Stimulated activated CD8-positive, alpha-beta memory T cell treated with anti-CD3 and anti-CD28 coated beads, Interleukin-7, amount 100 ng/mL, for 1 hour (primary cell): ENCODE measurements at places on chromosomes 16 and 17.

DNA sequence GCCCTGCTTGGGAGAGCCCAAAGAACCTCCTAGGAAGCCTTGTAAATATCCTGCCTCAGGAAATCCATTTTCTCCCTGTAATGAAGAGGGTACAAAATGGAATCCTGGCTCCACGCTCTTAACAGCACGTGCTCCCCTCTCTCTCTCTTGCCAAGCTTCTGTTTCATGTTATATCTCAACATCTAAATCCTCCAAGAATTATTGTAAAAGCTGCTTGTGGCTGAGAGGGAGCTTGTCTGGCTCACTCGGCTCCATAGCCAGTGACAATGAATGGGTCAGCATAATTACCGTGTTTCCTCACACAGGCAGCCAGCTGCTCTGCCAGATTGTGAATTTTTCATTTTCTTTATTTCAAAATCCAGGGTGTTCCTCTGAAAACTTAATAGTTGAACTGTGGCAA, 317.8 kb downstream of the RBFOX1 start:
- DNase-seq: no peak

GRCh38 chr16:78249832-78250231, 150.4 kb downstream of the WWOX start:
- DNase-seq: no peak

DNA sequence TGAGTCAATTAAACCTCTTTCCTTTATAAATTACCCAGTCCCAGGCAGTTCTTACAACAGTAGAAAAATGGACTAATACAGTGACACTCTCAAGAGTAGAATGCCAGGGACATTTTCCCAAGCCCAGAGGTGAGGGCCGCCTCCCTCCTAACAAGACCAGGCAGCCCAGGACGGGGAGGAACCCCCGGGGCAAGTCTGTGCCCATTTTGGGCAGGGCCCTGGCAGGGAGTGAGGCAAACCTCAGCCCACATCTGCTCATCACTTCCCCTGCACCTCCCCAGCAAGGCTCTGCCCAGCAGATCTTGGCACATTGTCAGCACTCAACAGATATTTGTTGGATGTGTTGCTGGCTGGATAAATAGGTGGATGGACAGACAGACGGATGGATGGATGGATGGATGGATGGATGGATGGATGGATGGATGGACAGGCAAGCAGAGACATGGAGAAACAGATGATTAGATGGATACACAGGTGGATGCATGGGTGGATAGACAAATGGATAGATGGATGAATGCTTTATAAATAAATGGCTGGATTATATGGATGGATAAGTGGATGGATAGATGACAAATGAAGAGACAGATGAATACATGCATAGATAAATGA, 271.3 kb downstream of the PARN start:
- no peak for DNase-seq

GRCh38 chr16:75062135-75062975, 54.2 kb downstream of the LDHD start:
- DNase-seq: no peak

DNA sequence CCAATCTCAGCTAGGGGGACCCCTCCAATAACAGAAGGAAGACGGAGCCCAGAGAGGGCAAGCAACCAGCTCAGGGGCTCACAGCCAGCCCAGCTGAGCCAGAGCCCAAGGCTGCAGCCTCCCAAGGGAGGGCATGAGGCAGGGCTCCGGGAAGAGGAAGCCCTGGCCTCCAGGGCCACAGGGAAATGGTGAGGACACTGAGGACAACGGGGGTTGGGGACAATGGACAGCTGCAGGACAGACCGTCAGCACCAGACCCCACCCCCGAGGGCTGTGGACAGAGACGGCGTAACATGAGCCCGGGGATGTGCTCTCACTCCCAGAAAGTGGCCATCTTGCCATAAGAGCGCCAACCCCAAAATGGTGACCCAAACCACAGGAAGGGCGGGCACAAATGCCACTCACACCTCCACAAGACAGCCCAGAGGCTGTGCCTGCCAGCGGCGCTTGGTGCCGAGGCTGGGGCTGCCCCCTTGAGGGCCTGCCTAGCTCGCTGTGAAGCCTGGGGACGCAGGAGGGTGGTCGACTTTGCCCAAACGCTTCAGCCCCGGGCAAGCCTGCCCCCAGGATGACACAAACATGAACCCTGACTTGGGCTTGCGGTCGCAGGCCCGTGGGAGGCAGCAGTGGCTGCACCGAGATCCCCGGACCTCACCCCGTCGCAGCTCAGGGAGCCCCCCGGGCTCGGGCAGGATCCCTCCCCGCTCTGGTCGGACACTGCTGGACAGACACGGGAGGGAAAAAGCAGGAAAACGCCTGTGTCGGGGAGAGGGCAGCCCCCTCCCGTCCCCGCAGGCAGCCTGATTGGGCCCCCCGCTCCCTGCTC, 10.5 kb downstream of the PIMREG start:
- no peak for DNase-seq

DNA sequence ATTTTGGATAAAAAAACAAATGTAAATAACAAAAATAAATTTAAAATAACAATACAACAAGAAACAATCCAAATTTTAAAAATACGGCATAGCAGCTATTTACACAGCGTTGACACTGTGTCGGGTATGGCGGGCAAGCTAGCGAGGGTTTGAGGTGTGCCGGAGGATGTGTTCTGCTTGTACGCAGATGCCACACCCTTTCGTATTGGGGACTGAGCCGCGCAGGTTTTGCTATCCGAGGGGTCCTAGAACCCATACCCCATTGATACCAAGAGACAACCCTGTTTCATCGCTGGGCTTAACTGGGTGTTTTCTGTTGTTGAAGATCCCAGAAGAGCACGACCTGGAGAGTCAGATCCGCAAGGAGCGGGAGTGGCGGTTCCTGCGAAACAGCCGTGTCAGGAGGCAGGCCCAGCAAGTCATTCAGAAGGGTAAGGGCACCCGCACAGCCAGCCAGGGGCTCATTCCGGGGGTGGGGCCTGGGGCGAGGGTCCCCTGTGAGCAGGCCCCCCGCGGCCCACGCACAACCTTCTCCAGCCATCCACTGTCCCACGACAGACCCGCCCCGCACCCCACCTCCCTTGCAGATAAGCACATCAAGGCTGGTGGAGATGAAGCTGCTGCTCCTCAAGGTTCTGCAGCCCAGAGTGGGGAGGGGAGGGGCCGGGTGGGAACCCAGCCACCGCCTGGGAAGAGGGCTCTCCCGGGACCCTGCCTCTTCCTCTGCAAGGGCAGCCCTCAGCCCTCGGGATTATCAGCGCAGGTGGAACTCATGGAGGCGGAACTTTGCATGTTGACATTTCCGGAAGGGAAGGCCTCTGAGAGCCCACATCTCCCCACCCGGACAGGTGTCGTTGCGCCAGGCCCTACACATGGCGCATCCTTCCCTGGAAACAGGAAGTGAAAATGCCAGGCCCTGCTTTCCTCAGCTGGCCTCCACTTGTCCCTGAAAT, 51.2 kb upstream of the CHMP6 start:
- no peak for DNase-seq

- DNase-seq: peak; percentile 66
These were observed at the start of gene DBF4B for GRCh38 chr17:44708401-44709263. TSS of gene DBF4B (plus strand) at chr17:44708665. CDS start at chr17:44708821, 156 bp downstream.

DNA sequence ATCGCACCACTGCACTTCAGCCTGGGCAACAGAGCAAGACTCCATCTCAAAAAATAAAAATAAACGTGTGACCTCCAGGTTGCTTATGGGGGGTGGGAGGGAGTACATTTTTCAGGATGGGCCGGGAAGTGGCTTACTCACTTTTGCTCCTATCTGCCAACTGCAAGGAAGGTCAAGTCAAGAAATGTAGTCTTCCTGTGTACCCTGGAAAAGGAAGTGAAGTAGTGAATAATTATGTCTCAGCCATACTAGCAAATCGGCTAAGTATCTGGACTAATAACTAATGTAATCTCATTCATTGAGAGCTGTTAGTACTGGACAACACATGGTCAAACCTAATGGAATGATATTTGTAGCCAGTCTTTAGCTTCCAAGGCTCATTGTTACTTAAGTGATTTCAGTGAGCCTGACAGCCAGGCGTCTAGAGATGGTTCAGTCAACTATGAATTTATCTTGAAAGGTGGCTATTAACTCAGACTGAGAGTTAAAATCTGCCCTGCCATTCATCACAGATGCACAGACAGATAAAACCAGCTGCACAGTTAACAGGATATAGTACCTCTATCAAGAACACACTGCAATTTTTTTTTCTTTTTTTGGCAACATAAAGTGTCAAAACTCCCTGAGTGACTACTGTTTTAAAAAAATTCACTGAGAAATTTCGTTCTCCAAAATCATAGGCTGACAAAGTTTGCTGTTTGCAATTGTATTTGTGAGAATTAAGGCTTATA, 3.7 kb upstream of the TACO1 start:
- no peak for DNase-seq

- DNase-seq: no peak
These were observed 607.1 kb downstream of the KCNJ2 start for GRCh38 chr17:70776441-70776840.
